ENCODE measurements at places on chromosomes 4 and X.

- no peak for DNase-seq
Observed at GRCh38 chr4:135194477-135194876, 992.9 kb upstream of the PABPC4L start.

GRCh38 chr4:165440415-165441158 lies 61.8 kb downstream of the CPE start:
- DNase-seq = no peak

- no peak for DNase-seq
Observed at GRCh38 chrX:118502161-118502789, 6.7 kb downstream of the DOCK11 start.

DNA sequence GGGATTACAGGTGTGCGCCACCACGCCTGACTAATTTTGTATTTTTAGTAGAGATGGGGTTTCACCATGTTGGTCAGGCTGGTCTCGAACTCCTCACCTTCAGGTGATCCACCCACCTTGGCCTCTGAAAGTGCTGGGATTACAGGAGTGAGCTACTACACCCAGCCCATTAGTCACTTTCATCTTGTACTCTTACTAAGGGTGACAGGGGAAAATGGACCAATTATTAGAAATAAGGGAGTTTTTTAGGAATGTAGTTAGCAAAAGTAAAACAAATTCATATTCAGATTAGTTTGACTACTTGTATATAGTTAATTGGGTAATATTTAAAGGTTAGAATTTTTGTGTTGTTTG lies 26.1 kb downstream of the SMARCA5 start:
- DNase-seq = no peak

DNA sequence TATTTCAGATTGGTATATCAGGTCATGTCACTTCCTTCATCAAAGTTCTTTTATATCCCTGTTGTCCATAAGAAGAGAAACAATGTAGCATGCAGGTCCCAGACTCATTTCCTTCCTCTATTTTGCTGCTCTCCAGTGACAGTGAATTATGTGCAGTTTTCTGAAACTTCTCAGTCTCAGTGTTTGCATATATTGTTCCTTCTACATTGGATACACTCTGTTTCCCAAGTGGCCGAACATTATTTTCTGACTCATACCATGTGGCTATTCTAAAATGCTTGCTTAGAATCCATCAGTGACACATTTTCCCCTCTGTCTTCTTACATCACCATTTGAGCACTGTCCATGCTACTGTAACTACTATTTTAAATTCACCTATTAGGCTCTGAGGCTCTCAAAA lies 305.7 kb downstream of the PDHA2 start:
- no peak for DNase-seq

GRCh38 chr4:110071466-110071865 lies 126.9 kb downstream of the ELOVL6 start:
- no peak for DNase-seq

- no peak for DNase-seq
Observed at GRCh38 chr4:181670506-181670905, 572.7 kb upstream of the TENM3 start.

All from activated CD4-positive, alpha-beta T cell treated with anti-CD3 and anti-CD28 coated beads, Interleukin-2, amount 10 ng/mL, durations not matched to agents 24 days and 14 days (primary cell).